ENCODE measurements at places on chromosomes 3 and 15.

DNA sequence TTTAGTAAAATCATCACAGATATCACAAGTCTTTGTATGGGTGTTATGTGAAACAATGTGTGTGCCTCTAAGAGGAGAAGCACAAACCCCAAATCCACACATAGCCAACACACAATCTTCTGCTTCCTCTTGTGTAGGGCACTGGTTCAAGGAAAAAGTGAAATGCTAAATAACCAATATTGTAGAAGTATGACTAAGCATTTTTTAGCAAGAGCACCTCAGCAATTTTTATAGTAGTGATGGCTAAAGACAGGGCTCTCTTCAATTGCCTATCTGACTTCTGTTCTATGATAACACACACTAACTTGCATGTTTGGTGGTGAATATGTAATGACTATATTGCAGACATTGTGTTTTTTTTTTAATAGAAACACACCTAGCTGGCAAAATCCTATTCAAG lies 997.9 kb upstream of the ALCAM start:
- no peak for DNase-seq

DNA sequence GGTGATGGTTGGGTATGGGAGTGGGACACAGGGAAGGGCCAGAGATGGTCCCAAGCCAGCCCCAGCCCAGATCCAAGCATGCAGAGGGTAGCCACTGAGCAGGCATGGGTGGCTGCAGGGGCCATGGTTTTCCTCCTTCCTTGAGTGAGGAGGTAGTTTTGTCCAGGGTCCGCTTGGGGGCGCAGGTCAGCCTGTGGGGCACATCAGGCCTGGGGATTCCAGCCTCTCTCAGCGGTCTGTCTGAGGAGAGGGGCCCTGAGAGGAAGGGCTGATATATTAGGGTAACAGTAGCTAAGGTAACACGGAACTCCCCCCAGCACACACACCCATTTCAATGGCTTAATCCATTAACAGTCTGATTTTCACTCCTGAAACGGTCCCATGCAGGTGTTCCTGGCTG lies 22.7 kb upstream of the LCTL start:
- DNase-seq, result no peak

GRCh38 chr15:92617549-92618520 lies 37.7 kb downstream of the FAM174B start:
- no peak for DNase-seq

DNA sequence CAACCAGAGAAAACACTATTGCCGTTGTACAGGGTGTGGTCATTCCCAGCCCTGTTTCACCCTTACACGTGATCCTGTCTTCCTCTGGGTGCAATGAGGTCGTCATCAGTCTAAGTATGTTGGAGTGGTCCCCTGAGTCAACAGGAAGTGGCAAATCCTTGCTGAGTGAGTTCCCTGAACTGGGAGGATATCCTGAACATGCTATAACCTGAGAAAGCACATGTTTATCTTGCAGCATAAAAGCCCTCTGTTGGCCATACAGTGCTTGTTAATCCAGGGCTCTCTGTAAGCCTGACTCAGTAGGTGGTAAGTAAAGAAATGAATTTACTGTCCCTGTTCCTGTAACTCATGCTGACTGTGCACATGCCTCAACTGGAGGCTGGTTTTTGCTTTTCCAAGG lies 477.8 kb upstream of the RGMA start:
- DNase-seq, result no peak

- DNase-seq, result no peak
Measured at GRCh38 chr3:72127844-72128243, 342.9 kb upstream of the PROK2 start.

DNA sequence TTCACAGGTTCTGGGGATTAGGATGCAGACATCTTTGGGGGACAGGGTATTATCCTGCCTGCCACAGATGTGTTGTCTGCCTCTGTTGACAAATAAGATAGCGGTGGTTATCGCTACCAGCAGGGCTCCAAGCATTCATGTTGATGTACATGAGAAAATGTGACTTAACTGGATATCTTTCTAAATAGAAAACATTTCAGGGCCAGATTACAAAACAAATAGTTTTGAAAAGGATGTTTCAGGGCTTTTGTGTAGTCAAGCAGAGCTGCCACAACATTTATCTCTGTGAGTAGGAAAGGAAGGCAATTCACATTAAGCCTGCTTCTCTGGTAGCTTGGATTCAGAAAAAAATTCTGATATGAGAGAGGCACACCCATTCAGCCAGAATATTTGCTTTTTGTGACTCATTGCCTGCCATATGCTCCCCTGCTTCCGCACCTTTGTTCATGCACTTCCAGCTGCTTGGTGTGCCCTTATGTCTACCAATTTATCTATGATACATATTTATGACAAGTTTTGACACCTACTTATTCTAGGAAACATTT lies 22.8 kb downstream of the PLS1 start:
- DNase-seq, result no peak

DNA sequence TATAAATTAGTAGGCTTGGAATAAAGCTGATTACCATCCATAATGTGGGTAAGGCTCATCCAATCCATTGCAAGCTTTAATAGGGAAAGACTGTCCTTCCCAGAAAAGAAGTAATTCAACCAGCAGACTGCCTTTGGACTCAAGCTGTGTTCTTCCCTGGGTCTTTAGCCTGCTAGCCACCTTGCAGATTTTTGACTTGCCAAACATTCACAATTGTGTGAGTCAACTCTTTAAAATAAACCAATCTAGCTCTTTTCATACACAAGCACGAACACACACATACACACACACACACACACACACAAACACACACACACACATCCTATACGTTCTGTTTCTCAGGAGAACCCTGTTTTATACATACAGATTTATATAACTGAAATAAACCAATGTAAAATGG lies 248.1 kb downstream of the NAALADL2 start:
- DNase-seq, result no peak

DNA sequence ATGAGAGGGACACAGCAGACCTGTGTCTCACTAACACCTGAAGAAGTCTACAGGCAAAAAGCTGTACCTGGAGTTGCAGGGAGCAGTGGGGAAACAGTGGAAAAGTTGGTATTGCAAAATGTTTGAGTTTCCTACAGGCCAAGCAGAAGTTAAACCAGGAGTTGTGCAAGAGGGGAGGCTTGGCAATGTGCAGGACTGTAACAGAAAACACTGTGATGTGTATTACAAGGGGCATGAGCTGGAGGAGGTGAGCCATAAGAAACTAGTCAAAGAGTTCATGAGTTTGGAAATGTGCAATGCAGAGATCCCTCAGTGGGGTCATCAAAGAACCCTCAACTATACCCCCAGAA lies 47.1 kb upstream of the SERPINI2 start:
- no peak for DNase-seq

DNA sequence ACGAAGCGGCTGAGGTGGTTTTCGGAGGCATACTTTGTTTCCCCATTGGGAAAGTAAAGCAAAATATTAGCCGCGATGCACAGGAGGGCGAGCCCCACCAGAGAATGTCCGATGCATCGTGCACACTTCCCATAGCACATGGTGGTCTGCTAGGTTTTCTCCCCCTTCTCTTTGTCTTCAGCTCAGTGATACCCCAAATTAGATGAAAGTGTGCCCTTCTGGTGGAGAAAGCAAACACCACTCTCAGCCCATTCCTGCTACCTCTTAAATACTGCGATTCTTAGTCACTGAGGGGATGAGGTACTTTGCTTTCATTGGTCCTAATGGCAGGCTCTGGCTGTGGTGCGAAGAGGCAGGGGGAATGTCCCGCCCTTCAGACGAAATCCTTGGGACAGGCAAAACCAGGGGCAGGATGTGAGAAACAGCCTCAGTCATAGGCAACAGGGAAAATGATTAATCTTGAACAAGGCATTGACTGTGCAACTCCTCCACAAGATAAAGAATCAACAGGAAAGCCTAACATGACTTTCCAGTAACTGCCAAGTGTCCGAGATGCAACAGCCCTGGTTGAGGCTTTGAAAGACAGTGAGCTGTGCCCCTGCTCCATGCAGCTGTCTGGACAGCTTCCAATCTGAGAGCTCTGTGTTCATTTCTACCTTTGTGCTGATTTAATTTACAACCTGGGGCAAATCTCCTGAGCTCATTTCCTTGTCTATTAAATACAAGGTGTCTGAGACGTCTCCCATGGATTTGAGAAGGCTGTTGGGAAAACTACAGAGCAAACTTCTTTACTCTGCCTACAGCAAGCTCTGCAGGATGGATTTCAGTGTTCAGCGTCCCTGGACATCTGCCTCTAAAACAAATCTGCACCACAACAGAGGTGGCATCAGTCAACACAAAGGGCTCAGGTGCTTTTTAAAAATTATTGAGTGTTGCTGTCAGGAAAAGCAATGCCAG lies at the start of gene TM4SF1:
Gene TM4SF1 (minus strand): TSS at position 242 of the 957 bp plus-strand sequence. CDS start 102 bp downstream, at position 140.
- no peak for DNase-seq

DNA sequence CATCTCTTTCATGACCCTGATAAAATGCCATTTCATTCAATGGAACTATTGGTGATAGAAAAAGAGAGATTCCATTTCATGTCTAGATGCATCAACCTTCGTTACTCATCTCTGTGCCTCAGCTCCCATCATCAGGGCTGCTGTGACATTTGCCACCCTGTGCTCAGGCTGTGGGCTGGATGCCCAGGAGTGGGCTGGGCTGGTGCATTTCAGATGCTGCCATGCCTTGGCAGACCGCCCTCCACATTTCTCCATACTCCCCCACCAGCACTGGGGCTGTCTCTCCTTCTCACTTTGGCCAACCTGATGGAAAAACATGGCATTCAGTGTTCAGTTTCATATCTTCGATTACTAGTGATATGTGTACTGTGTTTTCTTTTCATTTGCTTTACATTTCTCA lies 59.1 kb downstream of the DNASE1L3 start:
- DNase-seq, result no peak

GRCh38 chr3:141949399-141949798 lies 73.0 kb downstream of the ATP1B3 start:
- no peak for DNase-seq

DNA sequence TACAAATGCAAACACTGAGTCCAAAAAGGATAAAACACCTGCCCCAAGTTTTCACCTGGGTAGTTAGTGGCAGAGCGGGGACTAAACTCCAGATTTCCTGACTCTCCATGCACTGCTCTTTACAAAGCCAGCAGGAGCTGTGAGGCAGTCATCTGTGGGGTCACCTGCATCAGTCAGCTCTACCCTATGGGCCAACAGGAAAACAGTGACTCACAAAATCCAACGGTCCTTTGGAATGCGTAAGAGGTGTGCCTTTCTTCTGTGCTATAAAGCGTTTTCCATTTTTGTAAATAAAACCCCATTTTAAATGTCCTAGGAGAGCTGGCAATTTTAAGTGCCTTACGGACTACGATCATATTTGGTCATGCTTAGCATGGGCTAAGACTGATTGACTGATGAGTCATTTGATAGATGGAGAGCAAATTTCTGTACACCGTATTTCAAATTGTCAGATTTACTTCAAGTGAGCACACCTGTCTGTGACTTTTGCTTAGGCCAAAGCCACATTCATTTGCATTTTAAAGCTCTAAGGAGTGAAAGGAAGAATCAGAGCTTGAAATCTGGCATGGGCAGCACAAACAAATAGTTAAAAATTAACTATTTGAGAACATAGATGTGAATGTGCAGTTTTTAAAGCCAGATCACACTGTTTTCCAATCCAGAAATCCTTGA lies 4.4 kb upstream of the COL8A1 start:
- DNase-seq, result no peak

DNA sequence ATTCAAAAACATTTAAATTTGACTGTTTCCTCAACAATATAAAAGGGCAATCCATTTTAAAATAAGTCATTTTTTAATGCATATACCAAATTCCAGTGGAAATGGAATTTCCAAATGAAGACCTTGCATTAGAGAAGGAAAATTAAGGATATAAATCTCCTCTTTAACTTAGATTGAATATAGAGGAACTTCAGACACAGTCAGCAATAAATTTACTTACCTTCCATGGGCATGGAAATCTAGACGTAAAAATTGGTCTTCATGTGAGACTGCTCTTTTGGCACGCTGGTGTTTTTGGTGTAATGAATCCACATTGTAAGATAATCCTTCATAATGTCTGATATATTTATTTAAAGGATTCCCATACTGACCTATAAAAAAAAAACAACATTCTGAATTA lies 32.1 kb downstream of the ADAM10 start:
- no peak for DNase-seq

- no peak for DNase-seq
Measured at GRCh38 chr3:27085829-27086730, 283.1 kb downstream of the NEK10 start.

DNA sequence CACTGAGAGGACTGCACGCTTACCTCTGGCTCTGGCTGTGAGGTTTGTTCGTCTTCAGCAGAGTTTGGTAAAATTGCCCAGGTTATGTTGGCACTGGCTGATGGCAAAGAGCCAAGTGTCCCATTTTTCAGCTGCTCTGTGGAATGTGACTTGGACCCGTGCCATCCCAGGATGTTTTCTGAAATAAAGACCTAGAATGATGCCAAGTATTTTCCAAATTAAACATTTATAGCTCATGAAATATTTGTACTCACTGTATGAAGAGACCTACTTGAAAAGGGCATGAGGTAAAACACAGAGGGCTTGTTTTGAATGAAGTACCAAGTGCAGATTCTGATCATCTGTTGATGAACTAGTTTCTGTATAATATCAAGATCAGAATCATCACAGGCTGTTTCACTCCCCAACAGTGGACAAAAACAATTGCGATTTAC lies 200.5 kb downstream of the STT3B start:
- DNase-seq, result no peak

DNA sequence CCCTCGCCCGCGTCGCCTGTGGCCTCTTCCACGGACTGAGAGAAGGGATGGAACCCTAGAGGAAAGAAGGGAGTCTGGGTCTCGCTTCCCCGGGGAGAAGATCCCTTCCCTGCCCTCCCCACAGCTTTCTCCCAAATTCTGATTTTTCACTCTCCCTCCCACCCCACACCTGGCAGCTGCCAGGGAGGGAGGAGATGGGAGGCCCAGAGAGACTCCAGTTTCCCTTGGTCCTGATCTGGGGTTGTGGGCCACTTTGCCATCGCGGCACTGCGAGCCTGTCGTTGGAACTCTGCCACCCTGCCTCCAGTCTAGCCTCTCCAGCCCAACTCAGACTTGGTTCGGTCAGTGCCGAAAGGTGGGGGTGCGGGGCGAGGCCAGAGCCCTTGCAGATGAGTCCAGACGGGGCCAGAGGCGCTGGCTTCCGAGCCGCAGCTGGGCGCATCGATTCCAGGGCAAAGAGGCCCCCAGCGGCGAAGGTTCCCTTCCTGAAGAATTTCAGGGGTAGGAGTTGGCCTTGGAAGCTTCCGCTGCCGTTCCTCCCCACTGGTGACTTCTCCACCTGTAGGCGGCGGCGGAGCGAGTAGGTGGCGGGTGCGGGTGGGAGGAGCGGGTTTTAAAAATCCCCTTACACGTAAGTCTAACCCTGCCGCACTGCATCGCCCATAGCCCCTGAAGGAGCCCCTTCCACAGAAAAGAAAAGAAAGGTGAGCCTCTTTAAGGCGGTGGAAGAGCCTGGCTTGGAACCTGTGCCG lies 5.2 kb downstream of the WNT5A start:
- DNase-seq, result no peak

DNA sequence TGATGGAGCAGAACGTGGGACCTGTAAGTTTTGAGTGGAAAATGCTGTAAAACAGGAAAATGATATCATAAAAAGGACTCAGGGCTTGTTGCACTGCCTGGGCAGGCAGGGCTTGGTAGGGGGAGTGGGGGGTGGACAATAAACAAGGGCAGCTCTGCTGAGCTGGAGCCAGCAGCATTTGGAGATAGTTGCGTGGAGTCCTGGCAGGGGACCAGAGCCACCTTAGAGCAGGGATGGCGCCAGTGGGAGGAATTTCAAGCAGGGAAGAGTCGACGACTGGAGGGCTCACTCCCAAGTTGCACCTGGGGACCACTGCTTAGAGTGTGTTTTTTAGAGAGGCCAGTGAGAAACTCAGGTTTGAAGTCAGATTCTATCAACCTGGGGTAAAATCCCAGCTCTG lies 22.7 kb upstream of the FRMD4B start:
- DNase-seq, result no peak

Measured in CD4-positive, alpha-beta T cell (primary cell).